Activated CD4-positive, alpha-beta T cell treated with anti-CD3 and anti-CD28 coated beads, Interleukin-2, amount 10 ng/mL, durations not matched to agents 7 days and 5 days (primary cell): ENCODE measurements at places on chromosomes 1 and 21.

GRCh38 chr1:29806646-29807319 lies 570.5 kb downstream of the PTPRU start:
- no peak for DNase-seq

DNA sequence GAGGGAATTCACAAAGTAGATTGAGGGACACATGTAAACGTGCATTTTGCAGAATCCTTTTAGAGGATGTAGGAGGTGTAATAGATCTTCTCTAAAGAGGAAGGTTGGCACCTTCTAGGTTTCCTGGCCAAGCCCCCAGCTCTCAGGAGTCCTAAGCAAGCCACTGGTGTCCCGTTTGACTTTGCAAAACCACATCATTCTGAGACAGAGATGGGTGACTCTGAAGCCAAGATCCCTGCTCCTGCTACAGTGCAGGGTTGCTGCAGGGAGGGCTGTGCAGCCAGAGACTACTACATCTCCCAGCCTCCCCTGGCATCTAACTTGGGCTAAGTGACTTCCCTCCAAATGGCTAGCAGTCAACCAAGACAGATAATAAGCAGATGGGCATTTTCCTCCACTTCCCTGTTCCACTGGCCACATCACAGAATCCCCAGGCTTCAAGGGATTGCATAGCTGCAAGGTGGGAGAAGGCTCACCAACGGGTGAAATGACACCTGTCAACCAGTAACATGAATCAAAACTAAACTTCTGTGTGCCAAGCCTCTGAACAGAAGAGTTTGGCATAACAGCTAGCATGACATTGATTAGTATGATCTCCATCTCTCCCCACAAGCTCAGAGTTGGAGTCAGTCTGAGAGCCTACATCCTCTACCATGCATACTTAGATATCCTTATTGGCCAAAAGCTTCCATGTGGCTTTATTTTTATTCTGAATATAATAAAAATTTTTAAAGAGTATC lies 129.6 kb upstream of the COA6 start:
- DNase-seq: no peak

DNA sequence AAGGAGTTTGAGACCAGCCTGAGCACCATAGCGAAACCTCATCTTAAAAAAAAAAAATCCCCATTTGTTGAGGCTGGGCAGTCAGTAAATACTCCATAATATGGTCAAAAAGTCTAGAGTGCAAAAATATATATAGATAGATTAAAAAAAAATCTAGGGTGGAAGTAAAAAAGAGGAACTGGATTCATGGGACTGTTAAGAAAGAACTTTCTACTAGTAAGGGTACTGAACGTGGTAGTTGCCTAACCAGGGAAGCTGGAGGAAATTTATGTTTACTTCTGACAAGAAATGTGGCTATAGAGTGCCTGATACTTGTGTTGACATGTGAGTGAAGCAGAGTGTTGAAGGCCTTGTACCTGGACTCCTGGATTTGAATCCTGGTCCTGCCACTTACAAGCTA lies 265.9 kb upstream of the FAM78B start:
- DNase-seq: no peak

DNA sequence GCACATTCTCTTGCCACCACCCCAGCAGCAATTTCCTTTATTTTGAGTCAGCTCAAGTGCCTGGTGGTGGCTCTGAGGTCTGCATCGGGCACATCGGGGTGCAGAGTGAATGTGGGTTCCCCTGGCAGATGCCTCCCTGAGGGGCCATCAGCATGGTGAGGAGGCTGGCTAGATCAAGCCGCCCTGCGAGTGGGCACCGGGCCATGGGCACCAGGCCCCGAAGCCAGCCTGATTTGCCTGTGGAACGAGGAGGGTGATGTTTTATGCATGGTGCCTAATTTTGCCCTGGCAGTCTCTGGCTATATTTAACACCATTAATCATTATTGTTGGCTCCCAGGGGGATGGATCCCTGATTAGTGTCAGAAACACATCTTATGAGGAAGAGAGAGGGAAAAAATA lies 36.3 kb downstream of the ACTL8 start:
- no peak for DNase-seq

DNA sequence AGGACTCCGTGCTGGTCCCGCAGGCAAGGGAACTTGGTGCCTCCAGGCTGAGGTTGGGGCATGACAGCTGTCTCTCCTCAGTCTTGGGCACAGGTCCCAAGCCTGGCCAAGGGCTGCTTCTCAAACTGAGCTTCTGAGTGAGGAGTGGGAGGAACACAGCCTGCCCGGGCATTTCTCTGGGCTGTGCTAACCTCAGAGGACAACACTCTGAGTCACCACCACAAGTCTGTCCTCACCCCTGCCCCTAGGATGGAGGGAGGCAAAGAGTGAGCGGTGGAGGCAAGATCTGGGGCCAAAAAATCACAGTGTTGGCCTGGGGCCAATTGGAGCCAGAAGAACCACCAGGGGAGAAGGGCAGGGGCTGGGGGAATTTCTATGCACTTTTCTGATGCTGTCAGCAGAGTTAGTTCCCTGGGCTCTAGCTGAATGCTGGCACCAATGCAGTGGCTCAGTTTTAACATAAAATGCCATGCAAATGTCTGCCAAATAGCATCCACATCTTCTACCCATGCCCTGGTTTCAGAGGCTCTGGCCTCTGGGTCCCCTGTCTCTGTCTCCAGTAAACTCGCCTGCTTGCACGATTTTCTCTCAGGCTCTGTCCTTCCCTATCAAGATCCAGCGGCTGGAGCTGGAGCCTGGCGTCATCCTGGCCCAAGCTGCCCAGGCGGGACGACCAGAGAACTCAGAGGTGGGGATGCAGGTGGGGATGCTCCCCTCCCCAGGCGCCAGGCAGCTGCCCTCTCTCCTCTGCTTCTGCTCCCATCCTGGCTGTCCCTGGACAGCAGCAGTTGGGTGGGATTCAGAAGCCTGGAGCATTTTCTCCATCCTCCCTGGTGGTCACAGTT lies 11.0 kb upstream of the CDK18 start:
- DNase-seq: no peak

- no peak for DNase-seq
Measured at GRCh38 chr1:53979712-53980450, 33.7 kb downstream of the LRRC42 start.

- no peak for DNase-seq
Measured at GRCh38 chr1:16076031-16076864, 2.8 kb upstream of the FAM131C start.

DNA sequence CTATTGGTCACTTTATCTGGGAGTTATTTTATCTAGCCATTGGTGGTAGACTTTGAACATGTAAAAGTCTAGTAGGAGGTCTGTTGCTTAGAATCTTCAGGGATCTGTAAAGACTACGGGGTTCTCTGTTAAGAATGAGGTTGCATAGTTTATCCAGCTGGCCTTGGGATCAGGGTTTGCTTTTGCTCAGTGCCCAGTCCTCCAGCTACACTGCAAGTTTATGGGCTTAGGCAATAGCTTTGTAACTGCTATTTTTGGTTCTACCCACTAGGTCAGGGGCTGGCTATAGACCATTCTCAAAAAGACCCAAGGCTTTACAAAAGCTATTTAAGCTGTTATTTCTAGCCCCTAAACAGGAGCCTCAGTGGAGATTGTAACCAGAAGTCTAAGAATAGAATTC lies 9.8 kb downstream of the SH3GLB1 start:
- DNase-seq: no peak

- no peak for DNase-seq
Measured at GRCh38 chr1:29827801-29828525, 591.6 kb downstream of the PTPRU start.

DNA sequence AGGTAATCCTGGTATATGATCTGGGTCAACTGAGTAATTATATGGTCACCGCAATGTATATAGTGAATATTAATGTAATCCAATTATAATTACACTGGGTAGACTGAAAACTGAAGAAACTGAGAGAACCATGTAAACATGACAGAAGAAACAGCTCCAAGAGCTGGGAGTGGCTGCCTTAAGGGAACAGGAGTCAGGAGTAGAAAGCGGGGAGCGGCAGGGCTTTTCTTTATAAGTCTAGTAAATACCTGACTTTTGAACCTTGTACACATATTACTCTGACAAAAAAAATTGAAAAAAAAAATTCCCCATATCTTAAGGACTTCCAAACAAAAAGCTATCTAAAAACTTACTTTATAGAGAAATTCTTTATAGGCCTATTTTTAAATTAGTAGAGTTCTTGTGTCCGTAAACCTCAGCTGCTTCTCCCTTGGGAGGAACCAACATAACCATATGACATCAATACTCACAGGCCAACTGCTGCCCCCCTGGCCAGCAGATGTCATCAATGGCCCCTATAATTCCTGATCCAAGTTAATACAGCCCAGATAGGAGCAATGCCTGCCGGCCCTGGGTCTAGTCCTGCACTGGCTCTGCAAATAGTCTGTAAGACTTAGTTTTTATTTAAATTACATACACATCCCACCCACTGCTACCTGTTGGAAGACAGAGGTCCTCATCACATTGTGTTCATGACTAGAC lies 33.8 kb downstream of the THAP3 start:
- DNase-seq: no peak

GRCh38 chr1:3463013-3463385 lies 8.5 kb downstream of the ARHGEF16 start:
- no peak for DNase-seq

- no peak for DNase-seq
Measured at GRCh38 chr1:232162001-232162400, 467.9 kb downstream of the SIPA1L2 start.

- no peak for DNase-seq
Measured at GRCh38 chr21:41319273-41319672, 2.7 kb downstream of the FAM3B start.

DNA sequence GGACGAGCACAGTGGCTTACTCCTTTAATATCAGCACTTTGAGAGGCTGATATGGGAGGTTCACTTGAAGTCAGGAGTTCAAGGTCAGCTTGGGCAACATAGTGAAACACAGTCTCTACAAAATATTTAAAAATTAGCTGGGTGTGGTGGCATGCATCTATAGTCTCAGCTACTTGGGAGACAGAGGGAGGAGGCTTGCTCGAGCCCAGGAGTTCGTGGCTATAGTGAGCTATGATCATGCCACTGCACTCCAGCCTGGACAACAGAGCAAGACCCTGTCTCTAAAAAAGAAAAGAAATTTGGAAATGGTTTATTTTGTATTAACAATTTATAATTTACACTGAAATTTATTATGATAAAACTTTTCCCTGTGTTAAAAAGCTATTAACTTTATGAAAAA lies 1.7 kb upstream of the ANGPTL3 start:
- no peak for DNase-seq

DNA sequence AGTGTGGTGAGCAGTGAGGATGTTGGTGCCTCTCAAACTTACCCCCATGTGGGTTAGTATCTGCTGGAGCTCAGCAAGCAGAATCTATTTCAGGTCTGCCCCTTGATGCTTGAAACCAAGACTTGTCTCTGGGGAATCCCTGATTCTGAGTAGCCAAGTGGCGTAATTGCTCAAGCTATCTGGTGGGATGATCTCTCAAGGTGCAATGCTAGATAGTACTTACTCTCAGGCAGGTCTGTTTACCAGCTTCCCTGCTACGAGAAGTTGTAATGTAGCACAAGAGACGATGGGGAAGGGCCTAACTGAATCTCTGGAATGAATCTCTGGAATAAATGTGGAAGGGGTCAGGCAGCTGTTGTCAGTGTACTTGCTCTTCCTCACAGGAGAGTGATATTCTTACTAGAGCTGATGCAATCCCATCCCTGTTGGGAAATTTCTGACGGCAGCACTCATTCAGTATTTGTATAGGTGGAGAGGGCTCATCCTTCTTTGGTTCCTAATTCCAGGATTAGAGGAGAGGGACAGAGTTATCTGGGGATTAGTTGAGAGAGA lies 65.4 kb downstream of the MACF1 start:
- no peak for DNase-seq

DNA sequence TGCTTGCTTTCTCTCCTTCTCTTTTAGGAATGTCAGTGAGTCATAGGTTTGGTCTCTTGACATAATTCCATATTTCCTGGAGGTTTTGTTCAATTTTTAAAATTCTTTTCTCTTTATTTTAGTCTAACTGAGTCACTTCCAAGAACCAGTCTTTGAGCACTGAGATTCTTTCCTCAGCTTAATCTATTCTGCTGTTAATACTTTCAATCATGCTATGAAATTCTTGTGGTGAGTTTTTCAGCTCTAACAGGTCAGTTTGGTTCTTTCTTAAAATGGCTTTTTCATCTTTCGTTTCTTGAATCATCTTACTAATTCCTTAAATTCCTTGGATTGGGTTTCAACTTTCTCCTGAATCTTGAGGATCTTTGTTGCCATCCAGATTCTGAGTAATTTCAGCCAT lies 321.0 kb downstream of the PTBP2 start:
- no peak for DNase-seq

- DNase-seq: no peak
Measured at GRCh38 chr1:49552101-49552500, 471.7 kb downstream of the AGBL4 start.

DNA sequence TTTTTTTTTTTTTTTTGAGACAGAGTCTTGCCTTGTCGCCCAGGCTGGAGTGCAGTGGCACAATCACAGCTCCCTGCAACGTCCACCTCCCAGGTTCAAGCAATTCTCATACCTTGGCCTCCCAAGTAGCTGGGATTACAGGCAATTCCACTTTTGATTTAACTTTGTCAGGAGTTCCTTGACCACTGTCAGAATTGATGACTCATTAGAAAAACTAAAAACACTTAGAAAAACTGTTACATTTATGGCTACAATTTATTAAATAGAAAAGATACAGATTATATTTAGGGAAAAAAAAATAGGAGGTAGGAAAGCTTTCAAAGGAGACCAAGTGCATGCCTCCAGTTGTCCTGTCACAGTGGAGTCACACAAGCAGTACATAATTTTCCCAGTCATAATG lies 20.0 kb downstream of the ZNF678 start:
- no peak for DNase-seq

GRCh38 chr21:14995695-14996490 lies 68.9 kb downstream of the NRIP1 start:
- DNase-seq: no peak

DNA sequence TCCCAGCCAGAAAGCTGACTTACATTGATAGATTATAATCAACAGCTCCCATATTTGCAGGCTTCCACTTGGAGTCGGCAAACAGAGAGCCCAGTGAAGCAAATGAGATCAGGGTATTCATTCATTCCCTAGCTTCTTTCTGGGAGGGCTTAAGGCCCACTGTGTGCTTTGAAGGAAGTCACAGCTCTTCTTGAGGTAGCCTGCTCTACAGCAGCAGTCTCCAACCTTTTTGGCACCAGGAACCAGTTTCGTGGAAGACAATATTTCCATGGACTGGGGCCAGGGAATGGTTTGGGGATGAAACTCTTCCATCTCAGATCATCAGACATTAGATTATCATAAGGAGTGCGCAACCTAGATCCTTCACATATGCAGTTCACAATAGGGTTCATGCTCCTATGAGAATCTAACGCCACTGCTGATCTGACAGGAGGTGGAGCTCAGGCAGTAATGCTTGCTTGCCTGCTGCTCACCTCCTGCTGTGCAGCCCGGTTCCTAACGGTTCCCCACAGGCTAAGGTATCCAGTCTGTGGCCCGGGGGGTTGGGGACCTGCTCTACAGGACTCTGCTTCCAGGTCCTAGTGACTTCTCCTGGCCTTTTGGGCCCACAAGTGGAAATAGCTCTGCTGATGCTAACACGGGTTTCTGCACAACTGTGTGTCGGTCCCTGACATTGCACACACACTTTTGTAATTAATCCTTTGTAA lies 13.7 kb upstream of the ADAM30 start:
- no peak for DNase-seq

GRCh38 chr1:24749252-24749651 lies 4.0 kb downstream of the CLIC4 start:
- DNase-seq: no peak
